ENCODE measurements at places on chromosomes 7 and 10.

DNA sequence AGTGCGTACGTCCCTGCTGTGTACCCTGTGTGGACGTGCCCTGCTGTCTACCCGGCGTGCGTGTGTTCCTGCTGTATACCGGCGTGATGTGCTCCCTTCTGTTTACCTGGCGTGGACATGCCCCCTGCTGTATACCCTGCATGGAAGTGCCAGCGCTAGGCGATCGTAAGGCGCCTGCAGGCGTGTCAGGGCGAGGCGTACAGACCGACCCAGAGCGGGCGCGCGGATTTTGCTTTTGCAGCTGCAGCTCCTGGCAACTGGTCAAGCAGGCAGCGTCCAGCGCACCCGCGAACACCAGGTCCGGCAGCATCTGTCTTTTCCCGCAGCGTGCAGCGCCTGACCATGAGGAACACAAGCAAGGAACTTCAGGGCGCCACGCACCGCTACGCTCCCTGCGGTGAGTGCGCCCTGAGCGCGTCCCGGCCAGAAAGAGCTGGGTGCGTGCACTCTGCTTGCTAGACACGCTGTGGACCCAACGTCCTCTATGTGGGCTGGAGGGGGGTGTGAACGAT, 680 bp downstream of the C7orf57 start:
- peak; percentile 10 for DNase-seq

DNA sequence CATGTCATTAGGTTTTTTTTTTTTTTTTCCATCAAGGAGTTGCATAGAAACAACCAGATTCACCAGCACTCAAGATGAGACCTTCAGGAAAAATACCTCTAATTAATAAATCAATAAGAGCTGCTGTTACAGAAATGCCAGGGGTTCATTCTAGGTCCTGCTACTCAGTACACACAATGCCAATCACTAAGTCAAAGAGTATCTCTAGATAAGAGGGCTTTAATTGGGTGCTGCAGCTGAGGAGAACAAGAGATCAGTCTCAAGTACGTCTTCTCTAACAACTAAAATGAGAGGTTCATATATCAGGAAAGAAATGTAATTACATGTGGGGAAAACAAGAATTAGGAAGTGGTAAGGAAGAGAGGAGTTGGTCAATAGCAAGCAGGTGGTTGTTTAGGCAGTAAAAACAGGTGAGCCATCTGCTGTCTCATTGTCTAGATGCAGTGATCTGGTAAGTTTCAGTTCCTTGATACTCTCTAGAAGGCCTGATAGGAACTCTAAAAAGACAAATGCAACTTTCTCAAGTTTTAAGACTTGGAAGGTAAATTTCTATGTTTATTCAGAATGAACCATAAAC, 272.9 kb upstream of the ZWINT start:
- DNase-seq, result no peak

GRCh38 chr7:137836113-137836509, 10.7 kb downstream of the DGKI start:
- no peak for DNase-seq

- DNase-seq, result no peak
Observed at GRCh38 chr10:104330168-104331110, 7.8 kb downstream of the ITPRIP start.

DNA sequence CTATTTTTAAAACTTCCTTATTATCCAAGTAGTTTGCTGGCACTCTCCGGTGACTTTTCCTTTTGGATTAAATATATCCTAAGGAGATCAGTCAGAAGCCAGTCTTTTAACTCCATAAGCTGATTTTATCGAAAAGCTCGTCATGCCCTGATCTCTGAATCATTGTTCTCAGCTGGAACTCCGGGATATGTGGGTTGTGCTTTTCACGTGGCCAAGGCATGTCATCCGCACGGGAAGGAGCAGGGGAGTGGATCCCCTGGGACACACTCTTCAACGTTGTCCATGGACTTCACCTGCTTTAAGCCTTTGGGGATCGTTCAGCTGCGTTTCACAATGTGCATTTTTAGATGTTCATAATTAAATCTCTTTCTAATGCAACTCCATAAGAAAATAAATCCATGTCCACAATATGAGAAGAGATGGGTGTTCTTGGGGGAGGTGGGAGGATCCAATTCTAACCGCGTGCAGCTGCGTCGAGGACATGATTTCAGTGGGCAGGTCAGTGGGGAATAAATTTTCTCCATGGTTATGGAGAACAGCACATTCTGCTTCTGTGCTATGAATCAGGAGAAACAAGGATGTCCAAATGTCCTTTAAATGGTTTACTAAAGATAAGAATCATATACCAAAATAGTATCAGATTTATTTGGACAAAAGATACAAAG, 229.5 kb upstream of the ADARB2 start:
- DNase-seq, result no peak

DNA sequence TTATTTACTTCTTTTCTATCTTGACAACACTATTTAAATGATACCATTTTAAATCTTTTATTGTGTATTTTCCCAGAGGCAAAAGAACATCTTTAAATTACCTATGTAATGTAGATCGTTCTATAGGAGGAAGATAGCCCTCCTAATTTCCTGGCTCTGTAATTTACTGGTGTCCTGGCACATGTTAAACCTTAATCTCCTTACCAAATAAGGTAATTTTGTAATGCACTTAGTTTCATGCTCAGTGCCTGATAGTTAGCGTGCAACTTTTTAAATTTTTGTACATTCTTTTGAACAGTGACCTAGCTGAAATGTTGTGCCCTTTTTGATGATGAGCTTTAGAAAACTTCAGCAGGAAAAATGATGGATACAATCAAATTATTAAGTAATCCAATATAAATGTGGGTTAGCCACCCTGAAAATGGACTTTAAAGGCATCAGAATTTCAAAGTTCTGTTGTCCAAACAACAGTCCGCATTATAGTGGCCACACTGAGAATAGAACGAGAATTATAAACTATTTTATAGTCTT, 81.4 kb downstream of the ABCB5 start:
- no peak for DNase-seq

DNA sequence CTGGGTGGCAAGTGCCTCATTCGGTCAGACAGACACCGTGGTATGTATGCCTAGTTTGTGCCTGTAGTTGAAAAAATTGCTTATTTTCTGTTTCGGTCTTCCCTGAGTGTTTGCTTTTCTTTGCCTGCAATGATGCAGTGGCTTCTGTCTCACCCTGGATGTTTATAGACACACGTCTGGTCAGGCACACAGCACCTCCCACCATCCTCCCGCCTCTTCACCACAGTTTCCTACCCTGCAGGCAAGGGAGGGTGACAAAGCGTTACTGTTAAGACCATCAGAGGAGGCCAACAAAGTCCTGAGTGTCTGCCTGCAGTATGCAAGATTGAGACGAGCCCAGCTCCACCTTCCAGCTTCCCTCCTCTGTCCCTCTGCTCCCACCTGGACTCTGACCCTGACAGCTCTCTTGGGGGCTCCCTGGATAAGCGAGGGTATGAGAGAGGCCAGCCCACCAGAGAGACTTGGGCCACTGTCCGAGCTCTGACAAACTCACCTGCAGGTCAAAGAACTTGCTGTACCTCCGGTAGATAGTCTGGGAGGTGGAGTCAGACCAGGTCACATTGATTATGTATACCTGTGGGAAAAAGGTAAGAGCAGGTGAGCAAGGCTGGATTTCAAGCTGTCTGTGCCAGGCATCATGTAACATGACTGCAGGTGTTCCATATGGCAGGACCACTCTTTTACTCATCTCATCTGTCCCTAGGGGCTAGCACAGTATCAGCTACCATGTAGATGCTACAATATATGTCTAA, 54.4 kb downstream of the SH3PXD2A start:
- DNase-seq, result peak; percentile 91

DNA sequence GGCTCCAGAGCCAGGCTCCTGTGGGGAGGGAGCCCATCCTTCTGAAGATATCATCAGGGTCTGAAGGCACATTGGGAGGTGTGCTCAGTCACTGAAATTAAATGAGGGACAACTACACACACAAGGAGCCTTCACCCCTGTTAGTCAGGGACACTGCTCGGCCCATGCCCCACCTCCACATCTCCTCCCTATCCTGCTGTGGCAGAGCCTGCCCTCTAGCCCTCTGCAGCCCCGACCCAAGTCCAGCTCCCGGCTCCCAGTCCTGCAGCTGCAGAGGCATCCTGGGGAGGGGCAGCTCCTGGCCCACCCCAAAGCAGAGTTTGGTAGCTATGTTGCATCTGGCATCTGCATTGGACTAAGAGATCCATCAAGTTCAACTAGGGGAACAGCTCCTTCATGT, 136.3 kb downstream of the ZNF248 start:
- no peak for DNase-seq

DNA sequence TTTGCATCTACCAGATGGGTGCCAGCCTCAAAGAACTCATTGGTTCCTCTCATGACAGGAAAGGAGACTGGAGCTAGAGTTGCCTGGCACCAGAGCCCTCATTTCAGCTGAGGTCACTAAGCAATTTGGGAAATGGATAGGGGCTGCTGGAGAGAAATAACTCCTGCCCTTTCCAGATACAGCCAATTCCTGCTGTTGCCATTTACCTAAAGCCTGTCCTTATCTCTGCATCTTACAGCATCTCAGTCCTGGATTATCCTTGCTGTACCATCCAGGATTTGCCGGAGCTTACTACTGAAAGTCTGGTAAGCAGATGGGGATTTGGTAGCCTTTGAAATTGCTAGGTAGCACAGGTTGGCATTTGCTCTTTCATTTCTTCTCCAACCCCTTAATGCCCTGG, 31.9 kb upstream of the SMKR1 start:
- DNase-seq, result no peak

- DNase-seq, result no peak
Observed at GRCh38 chr7:12570534-12571461, at the start of gene SCIN. Gene SCIN, plus strand, starts transcription at chr7:12570720. Its CDS starts 67 bp downstream, at chr7:12570787.

- DNase-seq, result no peak
Observed at GRCh38 chr7:101179713-101180112, 380 bp downstream of the NAT16 start.

DNA sequence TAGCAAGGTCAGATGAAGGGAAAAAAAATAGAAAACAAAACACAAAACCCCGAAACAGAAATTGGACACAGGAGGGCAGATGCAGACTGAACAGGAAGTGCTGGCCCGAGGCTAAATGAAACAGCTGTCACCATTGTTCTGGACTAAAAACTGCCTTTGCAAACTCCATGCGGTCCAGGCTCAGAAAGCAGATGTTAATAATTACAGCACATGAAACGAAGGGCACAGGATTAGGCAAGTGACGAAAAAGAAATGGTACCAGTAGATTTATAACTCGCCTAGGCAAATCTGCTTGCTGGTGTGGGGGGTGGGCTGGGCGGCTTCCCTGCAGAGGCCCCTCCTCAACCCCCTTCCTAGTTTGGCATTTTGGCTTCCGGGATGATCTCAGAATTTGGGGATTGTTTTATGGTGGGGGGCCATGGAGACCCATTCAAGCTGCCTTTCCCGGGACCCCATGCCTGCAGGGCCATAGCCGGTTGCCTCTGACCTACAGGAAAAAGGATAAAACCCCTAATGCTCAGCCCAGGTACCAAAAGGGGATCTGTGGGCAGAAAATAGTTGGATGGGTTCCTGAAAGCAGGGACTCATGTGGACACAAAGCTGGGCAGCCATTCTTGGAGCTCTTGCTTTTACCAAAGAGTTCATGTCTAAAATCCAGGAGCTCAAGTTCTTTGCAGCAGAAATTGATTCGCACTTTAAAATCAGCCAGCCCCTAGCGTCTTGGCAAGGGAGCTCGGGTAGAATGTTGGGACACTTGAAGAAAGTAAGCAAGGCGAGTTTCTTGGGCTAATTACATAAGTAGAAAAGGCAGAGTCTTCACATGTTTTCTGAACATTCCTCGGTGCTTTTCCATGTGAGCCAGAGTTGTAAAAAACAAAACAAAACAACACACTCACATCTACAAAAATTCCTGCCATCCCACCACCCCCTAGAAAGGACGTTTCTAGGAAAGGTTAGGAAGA, 39.0 kb upstream of the EMX2 start:
- peak; percentile 23 for DNase-seq

DNA sequence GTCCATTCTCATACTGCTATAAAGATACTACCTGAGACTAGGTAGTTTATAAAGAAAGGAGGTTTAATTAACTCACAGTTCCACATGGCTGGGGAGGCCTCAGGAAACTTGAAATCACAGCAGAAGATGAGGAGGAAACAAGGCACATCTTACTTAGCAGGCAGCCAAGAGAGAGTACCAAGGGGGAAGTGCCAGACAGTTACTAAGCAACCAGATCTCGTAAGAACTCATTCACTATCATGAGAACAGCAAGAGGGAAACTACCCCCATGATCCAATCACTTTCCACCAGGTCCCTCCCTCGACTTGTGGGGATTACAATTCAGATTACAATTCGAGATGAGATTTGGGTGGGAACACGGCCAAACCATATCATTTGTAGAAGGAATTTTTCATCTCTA, 36.3 kb downstream of the NHLRC2 start:
- DNase-seq, result no peak

DNA sequence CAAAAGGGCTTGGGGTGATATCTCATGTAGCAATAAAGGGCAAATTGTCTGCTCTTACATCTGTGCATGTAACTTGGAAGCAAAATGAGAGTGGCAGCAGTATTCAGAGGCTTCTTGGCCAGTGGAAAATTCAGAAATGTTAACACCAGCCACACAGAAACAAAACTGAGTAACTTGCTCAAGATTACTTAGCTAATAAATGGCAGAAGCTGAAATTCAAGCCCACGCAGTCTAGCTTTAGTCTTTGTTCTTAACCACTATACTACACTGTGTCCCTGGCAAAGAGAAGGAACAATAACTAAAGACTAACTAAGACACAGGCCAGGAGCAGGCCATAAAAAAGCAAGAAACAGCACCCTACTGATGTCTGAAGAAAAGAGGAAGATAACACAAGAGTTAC, 185.9 kb upstream of the ASAH2 start:
- no peak for DNase-seq

Measured in SK-MEL-5 (cell line).